ENCODE measurements at places on chromosomes 11 and 22.

DNA sequence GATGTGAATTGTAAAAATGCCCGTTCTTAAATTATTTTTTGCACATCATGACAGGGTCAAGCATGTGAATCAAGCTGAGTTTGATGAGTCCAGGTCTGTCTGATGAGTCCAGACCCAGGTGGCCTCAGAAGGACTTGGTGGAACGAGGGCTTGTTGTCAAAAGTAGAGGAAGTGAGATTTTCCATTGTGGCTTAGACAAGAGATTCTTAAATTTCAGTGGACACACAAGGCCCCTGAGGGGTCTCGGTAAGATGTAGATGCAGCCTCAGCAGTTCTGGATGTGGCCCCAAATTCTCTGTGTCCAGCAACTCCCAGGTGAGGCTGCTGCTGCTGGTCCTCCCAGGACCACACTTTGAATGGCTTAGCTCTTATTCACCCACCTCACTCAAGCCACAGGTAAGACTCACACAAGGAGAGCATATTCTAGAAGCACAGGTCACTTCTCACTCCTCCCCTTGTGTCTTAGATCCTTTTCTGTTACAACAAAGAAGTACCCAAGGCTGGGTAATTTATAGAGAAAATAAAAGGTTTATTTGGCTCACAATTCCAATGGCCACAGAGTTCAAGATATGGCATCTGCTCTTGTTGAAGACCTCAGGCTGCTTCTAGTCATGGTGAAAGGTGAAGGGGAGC is 98.8 kb downstream of the GGTLC2 start:
- no peak for DNase-seq

- no peak for DNase-seq
Measured at GRCh38 chr11:45254070-45254469, 32.1 kb downstream of the SYT13 start.

DNA sequence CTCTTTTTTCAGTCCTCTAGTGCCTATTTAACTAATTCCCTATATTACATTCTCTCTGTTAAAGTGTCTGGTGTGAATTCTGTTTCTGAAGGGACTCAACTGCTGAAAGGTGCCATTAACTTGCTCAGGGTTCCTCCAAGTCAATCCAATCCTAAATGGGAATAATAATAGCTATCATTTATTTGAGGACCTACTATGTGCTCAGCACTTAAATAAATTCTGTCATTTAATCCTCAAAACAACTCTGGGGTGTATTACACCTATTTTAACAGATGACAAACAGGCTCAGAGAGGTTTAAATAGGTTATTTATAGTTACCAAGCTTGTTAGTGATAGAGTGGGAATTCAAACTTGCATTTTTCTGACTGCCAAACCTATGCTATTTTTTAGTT is 40.6 kb upstream of the POLD3 start:
- DNase-seq: no peak

DNA sequence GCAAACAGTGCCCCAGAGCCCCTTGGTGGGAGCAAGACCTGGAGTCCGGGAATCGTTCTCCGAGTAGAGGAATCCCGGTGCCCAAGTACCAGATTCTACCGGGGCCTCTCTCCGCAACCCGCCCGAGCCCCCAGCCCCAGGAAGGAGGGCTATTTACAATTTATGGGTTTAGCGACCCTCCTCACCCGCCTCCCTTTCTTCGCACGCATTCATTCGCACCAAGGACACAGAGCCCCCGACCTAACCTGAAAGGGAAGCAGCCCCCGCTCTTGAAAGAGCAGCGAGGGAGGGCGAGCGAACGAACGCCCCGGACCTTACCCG is 628 bp downstream of the LRP4 start:
- DNase-seq: no peak

DNA sequence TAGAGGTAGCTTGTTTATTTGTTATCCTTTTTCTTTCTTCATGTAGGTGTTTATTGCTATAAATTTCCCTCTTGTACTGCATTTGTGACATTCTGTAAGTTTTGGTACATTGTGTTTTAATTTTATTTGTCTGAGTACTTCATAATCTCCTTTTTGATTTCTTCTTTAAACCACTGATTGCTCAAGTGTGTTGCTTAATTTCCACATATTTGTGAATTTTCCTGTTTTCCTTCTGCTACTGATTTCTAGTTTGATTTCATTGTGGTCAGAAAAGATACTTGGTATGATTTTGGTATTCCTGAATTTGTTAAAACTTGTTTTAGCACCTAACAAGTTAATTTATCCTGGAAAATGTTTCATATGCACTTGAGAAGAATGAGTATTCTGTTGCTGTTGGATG is 15.1 kb downstream of the OR10V1 start:
- no peak for DNase-seq

DNA sequence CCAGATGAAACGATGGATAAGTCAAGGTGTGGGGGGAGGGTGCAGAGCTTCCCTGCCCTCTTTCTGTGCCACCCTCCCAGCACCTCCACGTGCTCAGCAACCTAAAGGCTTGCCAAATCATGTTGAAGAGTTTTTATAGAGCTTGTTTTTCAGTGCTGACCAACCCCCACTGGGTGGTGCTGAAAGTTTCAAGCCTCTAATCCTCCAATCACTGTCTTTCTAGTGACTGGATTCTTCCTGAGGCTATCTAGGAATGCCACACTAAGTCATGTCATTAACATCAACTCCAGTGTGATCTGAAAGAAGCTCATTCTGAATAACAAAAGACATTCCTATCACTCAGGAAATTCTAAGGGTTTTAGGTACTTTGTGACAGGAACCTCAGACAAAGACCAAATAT is 382.6 kb downstream of the DYNC2H1 start:
- no peak for DNase-seq
